ENCODE measurements at places on chromosomes 12 and 14.

- DNase-seq: no peak
Observed at GRCh38 chr12:2645460-2645859, 149.3 kb upstream of the FKBP4 start.

DNA sequence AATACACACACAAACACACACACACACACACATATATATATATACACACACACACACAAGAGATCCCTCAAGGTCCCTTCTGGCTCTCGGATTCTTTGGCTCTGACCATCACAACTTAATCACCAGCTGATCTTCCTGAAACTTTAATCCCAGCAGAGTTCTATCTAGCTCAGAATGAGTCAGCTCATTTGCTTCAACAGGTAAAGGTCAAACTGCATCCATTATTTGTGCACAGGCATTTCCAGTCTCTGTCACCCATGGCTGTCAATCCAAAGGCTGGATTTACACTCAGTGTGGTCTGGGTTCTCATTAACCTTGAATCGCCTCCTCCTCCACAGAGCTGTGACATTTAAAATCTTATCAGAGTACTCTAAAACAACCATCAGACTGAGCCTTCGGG, 113.3 kb upstream of the TMPO start:
- DNase-seq: no peak

GRCh38 chr14:102225936-102226335, 79.0 kb downstream of the MOK start:
- no peak for DNase-seq

GRCh38 chr12:99453836-99454538, 193.6 kb upstream of the GARIN6 start:
- DNase-seq: peak; percentile 8

- no peak for DNase-seq
Observed at GRCh38 chr12:22467190-22467589, 77.2 kb downstream of the C2CD5 start.

DNA sequence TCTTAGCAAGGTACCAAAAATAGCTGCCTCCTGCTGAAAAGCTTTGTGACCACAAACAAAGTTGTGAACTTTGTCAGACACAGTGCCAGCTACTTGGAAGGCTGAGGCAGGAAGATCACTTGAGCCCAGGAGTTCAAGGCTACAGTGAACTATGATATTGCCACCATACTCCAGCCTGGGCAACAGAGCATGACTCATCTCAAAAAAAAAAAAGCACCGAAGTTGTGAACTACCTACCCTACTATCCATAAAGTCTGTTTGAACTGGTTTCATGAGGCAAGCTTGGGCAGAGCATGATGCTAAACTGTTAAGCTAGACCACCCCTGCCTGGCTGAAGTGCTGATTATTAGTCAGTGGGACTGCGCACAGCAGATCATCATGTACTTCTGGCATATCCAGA, 75.5 kb downstream of the RAD52 start:
- DNase-seq: no peak

- no peak for DNase-seq
Observed at GRCh38 chr12:3241621-3242020, 164.4 kb downstream of the TSPAN9 start.

- peak; percentile 92 for DNase-seq
Observed at GRCh38 chr12:132275110-132275531, 54.3 kb downstream of the GALNT9 start.

DNA sequence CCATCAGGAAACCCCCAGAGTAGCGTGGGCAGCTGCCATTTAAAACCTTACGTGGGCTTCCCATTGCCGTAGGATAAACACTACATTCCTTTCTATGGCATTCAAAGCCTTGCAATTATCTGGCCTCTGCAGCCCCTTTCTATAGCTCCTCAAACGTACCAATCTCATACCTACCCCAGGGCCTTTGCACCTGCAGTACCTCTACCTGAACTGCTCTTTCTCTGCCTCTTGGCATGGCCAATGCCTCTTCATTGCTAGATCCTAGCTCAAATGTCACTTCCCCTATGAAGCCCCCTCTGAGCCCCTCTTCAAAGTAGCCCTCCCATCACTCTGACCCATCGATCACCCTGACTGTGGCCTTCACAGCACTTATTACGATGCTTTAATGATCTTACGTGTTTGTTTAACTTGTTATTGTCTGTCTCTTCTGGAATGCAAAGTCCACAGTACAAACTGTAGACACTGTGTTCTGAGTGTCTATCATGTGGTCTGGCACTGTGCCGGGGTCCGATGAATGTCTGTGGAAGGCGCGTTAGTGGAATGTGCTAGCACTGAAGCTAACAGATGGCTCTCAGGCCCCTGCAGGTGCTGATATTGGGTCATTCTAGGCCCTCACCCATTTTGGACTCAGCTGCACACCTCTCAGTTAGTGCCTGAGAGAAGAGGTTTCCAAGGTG, 157.3 kb upstream of the NOS1 start:
- no peak for DNase-seq

DNA sequence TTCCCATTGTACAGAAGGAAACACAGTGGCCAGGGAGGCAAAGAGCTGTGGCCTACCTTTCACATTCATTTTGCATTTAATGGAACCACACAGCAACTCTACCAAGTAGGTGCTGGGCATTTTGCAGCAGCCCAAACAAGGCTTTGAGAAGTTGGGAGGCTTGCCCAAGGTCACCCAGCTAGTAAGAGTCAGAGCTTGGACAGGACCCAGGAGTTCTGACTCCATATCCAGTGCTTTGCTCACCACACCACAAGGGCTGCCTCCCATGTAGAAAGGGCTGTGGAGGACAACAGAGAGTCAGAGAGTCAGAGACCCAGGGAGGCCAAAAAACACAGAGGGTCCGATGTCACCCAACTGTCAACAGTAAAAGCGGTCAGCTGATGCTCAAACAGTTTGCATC, 400.2 kb downstream of the BCL11B start:
- peak; percentile 25 for DNase-seq

- no peak for DNase-seq
Observed at GRCh38 chr14:103729496-103730448, 14.2 kb downstream of the ZFYVE21 start.

- DNase-seq: no peak
Observed at GRCh38 chr12:58034311-58034710, 92.9 kb downstream of the ATP23 start.

- no peak for DNase-seq
Observed at GRCh38 chr14:39609119-39609518, 176.9 kb upstream of the FBXO33 start.

DNA sequence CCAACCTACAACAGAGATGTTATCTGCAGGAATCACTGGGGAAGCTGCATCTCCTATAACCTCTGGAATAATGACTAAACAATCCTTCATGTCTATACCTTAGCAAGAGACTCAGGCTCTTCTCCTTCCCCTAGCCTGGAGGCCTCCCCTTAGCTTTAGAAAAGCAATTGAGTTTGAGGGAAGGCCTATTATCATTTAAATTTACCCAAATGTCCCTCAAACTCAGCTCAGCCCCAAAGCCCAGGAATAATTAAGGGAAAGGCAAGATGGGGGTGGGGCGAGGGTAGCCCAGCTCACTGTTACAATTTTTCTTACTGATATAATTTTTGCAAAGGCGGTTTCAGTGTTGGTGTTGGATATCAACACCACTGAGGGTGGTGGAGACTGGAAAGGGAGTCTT, 151.4 kb upstream of the EEA1 start:
- no peak for DNase-seq
